ENCODE measurements at places on chromosomes 7 and 10.

DNA sequence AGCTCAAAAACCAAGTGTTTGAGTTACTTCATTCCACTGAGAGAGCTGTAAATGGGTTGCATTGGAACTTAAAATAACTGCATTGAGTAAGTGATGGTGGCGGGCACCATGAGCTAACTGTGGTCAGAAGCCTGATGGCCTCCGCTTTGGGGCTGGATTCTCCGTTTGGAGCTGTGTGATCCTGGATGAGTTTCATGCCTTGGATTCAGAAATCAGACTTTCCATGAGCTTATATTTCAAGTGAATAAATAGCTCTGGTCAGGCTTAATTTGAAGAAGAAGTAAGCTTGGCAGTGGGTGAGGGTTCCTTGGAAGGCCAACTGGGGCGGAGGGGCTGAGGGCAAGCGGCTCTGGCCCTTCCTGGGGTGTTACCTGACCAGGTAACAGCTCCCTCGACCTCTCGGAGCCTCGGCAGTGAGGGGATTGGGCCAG, 5.6 kb downstream of the HTRA1 start:
- DNase-seq, result no peak

GRCh38 chr10:97743169-97743943, 6.4 kb downstream of the ZFYVE27 start:
- DNase-seq, result no peak

DNA sequence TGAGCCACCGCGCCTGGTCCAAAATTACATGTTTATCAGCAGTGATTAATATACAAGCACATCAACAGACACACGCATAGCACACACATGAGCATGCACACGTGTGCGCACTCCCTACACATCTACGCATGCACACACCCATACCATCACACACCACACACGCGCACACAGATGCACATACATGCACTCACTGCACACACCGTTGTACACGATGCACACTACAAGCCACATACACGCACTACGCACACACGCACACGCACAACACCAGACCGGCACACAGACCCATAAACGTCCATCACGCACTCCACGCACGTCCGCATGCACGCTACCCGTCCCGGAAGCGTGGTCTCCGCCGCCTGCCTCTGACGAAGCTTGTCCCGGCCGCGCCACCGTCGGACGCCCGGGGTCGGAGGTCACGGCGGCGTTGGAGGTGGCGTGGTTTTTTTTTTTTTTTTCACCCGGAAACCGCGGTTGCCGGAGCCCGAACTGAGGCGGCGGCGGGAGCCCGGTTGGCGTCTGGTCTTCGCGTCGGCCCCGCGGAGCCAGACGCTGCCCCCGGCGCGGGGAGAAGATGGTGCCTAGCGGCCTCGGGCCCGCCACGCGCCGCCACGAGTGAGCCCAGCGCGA, at the start of gene TMEM248:
Gene TMEM248 (plus strand): TSS at position 457 of the 627 bp plus-strand sequence. CDS start 20,641 bp downstream, outside the sequence.
- peak; percentile 81 for DNase-seq

GRCh38 chr7:121546632-121547543, 150.8 kb upstream of the FAM3C start:
- DNase-seq, result no peak

- DNase-seq, result peak; percentile 35
Observed at GRCh38 chr7:51430480-51431086, 114.0 kb upstream of the COBL start.

- DNase-seq, result no peak
Observed at GRCh38 chr10:16649757-16650156, 128.1 kb upstream of the C1QL3 start.

- DNase-seq, result no peak
Observed at GRCh38 chr10:100528921-100529474, 673 bp downstream of the NDUFB8 start.

DNA sequence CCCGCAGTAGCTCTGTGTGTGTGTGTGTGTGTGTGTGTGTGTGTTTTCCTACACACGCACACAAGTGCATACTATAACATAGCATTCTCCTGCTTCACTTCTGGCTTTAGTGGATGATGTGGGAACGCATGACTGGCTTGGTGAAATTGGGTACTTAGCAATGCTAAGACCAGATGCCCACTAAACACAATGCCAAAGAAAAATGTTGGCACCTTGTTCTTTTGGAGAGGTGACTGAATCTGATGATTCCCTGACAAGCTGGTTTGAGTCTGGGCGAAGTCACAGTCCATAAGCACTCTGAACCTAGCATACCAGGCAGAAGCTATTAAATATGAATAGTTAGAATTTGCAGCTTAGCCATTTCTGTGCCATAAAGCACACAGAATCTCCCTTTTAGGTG, 68.0 kb upstream of the CDCA7L start:
- DNase-seq, result no peak

DNA sequence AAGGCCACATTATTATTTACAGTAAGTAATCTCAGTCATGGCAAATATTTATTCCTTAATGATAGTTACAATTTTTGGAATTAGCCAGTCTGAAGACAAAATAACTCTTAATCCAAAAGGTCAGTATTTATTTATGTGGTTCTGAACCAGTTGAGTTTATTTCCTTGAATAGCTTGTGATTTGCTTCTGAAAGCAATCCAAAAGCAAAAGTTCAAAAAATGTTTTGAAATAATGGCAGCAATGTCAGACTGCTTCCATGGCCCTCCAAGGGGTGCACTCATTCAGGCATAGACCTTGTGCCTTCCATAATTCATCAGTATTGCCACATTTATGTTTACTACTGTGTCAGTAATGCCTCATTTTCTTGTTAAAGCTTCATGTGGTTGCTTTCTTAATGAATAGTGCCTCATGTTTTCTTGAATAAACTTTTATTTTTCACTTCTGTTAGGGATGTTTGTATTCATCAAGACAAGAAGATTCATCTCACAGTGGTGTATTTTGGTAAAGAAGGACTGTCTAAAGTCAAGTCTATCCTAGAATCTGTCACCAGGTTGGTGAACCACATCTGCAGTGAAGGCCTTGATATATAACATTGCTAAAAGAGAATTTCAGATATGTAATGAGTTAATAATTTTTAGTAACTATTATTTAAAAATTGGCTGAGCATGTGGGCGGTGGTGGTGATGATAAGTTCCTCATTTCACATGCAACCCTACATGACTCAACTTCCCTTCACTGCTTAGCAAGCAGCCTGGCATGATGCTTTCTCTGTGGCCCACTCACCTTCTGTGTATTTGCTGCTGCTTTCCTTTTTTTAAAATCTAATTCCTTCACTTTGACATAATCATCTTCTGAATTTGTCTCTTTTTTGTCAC, 22.0 kb downstream of the CSGALNACT2 start:
- DNase-seq, result peak; percentile 13

DNA sequence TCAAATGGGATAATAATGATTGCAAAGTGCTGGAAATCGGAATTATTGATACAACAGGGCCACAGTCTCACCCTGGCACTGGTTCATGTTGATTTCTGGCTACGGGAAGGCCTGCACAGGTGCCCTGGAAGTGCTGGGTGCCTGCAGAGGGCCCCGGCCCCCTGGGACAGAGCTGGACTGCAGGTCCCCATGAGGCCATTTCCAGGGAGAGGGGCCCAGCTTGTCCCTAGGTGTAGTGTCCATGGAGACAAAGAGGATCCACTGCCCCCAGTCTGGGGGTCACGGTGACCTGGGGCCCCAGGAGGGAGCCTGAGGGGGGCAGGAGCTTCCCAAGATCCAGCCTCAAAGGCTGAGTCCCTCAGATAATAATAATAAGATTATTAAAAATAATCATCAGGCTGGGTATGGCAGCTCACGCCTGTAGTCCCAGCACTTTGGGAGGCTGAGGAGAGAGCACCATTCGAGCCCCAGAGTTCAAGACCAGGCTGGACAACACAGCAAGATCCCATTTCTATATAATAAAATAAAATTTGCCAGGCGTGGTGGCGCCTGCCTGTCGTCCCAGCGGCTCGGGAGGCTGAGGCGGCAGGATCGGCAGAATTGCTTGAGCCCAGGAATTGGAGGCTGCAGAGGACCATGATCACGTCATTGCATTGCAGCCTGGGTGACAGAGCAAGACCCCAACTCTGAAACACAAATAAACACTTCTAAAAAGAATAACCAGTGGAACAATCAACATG, 98.1 kb downstream of the MICALL2 start:
- DNase-seq, result no peak

DNA sequence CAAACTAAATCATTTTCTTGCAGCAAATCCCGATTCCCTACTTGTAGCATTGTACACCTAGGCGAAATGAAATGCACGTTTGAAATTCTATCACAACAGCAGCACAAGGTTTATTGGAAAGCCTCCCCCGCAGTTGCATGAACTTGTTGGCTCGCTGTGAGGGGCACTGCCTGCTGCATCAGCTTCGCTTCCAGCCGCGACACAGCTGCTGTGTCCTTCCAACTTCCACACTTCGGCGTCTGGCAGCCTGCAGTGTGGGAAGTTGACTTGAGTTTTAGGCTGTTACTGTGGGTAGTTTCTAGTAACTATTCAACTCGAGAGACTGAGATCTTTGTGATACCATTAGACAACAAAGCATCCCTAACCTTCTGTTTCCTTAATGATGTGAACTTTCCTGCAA, 315.8 kb upstream of the TPK1 start:
- peak; percentile 4 for DNase-seq

- DNase-seq, result no peak
Observed at GRCh38 chr10:47339186-47339735, 8.9 kb upstream of the RBP3 start.

- DNase-seq, result no peak
Observed at GRCh38 chr7:22907805-22908204, 85.2 kb upstream of the TOMM7 start.

DNA sequence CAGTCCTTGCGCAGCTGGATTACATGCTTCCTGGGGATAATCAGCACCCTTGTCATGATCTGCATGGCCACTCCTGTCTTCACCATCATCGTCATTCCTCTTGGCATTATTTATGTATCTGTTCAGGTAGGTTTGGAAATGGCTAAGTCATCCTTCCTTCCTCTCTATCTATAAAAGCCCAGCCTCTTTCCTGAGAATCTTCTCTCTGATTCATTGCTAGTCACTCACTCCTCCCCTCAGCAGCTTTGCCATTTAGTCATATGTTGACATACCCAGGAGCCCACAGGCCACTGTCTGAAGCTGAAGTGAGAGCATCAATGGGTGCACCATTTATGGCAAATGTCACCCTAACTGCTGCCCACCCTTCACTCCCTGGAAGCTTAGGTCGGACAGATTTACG, 52.0 kb downstream of the ABCC2 start:
- no peak for DNase-seq

DNA sequence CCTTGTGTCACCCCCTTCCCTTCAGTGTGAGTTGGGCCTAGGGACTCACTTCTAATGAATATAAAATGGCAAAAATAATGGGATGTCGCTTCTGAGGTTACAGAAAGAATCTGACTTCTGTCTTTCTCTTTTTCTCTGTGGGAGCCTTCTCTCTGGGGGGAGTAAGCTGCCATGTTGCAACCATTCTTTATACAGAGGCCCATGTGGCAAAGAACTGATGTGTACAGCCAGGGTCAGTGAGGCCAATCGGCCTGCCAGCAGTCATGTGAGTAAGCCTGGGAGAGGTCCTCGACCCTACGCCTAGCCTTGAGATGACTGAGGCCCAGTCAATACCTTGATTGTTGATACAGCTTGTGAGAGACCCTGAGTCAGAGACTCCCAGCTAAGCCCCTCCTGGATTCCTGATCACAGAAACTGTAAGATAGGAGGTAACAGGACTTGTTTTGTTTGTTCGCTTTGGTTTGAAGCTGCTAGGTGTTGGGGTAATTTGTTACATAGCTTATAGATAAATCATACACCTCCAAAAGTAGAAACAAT, 1.7 kb downstream of the TCAF1 start:
- no peak for DNase-seq

DNA sequence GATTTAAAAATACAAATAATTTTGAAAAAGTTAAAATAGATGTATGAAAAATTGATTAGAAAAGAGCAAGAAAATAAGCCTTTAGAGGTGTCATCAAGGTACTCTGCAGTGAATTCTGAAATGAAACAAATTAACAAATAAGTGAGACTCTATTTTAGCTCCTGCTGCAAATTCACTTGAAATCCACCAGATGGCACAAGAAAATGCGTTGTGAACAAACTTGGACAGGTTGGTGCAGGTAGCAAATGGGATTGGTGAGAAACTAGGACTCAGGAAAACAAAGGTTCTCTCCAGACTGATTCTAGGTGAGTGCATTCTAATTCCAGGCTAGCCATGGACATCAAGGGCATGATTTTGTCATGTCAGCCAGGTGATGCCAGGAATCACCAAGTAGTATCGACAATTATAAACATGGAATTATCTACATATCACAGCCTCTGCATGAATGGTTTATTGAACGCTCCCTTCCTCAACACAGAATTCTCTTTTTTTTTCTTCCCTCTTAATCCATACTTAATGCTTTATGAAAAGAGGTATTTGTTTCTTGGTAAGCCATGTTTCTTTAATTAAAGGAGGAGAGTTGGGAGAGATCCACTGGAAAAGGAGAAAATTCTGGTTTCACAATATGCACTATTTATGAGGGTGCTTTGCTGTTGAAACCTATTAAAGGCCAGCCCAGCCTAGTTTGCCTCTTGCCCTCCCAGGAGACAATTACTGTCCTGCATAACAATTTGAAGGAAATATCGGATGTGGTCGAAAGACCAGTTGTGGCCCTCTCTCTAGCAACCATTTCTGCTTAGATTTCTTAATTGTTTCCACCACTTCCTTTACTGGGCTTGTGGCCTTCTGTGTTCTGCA, 118.1 kb downstream of the ZNF365 start:
- DNase-seq, result peak; percentile 6

- DNase-seq, result no peak
Observed at GRCh38 chr10:44309939-44310761, 74.7 kb downstream of the CXCL12 start.

DNA sequence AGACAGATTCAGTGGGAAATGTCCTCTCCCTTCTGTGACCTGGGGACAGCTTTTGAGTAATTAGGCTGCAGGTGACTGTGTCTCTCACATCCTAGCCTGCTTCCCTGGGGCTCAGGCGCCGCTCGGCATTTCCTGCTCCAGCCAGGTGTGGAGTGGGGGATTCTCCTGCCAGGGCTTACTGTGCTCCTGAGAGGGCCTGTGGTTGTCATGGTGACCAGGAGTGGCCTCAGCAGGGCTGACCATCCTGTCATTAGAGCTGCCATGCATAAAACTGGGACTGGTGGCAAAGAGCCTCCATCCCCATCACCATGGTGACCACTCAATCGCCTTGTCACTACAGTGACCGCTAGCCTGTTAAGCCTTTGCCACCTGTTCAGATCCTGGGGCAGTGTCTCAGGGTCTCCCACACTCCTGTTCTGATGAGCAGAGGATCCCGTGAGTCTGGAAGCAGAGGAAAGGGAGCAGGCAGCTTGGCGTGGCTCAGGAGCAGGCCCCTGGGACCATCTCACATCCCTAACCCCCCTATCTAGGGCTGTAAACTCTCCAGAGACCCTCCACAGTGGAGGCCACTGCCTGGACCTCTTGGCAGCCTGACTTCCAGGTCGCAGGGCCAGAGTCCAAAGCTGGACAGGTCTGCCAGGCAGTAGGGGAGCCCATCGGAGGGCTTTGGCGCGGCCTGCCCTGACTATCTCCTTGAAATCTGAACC, at the start of gene GCK:
Gene GCK (minus strand): TSS at position 154 of the 707 bp plus-strand sequence. CDS start 486 bp downstream, outside the sequence.
- DNase-seq, result peak; percentile 29

All from right renal pelvis (tissue), 4 donors.